ENCODE measurements at places on chromosomes 5 and 9. TPM values are rescaled to one million over a fixed set of nuclear protein-coding genes. Genes with fewer than 3 reads are reported as not detected.
A peak's percentile ranks its signal among the peaks of the same experiment; 100 is the strongest.

The CD274 gene
- total RNA-seq, result 0.31 TPM

The BTNL3 gene
- not detected for total RNA-seq

The GPSM1 gene
- 32.5 TPM for total RNA-seq

The AQP3 gene
- total RNA-seq, result 0.86 TPM

The TAL2 gene
- total RNA-seq, result not detected

The ANGPTL2 gene
- total RNA-seq, result 40.0 TPM

DNA sequence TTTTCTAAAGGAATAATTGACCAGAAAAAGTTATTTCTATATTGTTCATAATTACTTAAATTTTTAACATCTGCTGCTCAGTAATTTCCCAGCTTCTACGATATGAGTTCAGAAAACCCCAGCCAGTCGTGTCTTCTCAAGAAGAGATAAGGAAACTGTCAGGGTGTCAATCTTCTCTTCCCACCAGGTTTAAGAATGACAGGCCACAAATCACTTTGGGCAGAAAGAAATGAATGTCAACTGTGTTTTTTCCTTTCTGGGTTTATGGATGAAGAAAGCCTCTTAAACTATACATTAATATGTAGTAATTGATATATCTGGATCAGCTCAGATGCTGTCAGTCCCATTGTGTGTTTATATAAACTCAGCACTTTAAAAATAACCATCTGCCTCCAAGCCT lies 453.2 kb upstream of the NUDT12 start:
- DNase-seq, result no peak

DNA sequence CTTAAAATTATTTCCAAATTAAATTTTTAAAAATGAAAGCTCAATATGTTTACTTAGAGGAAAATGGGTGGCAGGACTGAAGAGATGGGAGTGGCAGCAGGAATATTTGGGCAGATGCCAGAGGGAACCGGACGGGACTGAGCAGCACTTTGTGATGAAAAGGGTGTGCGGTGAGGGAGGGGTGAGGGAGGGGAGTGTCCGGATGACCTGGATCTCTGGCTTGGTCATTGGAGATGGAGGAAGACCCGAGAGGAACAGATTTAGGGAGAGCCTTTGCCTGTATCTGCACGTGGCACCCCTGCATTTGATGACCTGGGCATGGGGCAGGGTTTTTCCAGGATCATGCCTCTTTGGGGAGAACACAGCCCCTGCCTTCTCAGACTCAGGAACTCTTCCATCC lies 201.1 kb upstream of the MVB12B start:
- peak; percentile 51 for DNase-seq

GRCh38 chr5:124704594-124705284 lies 41.7 kb downstream of the ZNF608 start:
- no peak for DNase-seq

- no peak for DNase-seq
Measured at GRCh38 chr9:98087420-98088354, 31.2 kb downstream of the NANS start.

DNA sequence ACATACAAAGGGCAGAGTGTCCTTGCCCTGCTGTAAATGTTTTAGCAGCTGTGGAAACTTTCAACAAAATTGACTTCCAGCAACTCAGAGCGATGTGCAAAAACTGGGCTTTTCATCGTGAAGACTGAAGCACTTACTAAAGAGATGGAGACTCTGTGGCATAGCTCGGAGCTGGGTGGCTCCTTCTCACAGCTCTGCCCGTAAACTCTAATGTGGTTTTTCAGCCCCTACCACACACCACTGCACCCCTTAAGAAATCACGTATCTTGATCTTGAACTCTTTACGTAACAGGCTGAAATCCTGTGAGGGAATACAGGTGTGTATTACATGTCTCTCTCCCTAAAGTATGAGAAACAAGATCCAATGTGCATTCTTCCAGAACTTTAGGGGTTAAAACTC lies 124.4 kb downstream of the MEF2C start:
- DNase-seq, result no peak

DNA sequence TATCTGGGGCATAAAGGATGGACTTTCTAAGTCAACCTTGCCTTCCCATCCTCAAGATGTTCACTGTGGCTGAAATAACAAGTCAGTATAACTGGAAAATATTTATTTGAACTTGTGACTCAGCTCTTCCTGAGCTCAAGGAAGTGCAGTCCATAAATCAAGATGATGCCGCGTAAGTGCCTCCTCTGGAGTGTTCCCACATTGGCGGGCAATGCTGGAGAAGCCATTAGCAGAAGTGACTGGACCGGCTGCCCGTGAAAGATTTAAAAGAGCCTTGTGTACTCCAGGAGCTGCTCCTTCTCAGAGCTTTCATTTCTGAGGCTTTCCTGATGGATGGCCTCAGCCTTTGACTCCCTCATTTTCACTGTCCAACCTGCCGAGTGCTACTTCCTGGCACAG lies 17.4 kb downstream of the TMOD1 start:
- DNase-seq, result no peak

- no peak for DNase-seq
Measured at GRCh38 chr5:128092144-128092543, 8.6 kb downstream of the SLC12A2 start.

GRCh38 chr9:111991179-111991578 lies 94.6 kb downstream of the UGCG start:
- no peak for DNase-seq
